ENCODE measurements at places on chromosomes 7 and 10.

DNA sequence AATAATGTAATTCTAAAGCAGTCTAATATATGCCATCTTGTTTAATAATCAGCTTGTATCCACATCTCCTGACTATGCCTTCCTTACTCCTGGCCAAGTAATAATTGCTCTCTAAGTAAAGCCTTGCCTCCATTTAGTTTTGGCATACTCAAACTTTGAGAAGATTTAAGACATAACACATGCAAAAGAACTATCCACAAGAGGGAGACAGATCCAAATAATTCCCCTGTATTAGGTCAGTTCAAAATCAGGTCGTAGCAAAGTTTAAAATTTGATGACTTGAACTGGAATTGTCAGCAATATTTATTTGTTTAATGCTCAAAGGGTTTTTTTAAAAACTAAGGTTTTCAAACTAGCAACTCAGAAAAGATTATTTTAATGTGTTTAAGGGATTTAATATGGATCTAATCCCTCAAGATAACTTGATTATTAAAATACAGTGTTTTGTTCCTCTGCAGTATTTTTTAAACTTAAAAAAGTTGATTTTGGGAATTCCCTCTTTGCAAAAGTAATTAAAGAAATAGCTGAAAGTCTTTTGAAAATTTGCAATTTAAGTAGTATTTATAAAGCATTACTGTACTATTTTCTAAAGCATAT is 95.3 kb downstream of the HDAC9 start:
- no peak for DNase-seq

DNA sequence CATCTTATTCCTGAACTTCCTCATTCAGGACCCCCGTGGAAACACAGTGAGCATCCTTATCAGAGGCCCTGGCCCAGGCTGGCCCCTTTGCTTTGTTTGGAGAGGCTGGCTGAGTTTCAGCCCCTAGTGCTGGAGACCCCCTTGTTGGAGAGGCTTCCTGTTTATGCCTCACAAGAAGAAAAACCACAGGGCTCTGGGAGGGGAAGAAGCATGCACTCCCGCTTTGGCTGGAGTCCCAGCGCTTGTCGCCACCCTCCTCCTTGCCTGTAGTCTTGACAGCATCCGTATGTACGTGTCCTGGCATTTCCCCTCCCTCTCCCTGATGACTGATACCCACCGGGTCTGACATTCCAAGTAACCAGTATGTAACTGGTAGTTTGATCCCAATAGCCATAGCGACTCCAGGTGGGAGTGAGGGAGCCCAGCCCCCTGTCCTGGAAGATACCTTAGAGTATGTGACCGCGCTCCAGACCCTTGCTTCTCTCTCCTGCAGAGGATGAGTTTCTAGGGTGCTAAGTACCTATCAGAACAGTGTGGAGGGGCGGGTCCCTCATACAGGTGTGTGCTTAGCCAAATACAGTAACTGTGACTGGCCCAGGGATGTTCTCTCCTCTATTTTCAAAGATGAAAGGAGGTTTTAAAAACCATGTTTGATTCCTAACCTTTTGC is 6.9 kb upstream of the ATP6V0E2 start:
- DNase-seq, result no peak

DNA sequence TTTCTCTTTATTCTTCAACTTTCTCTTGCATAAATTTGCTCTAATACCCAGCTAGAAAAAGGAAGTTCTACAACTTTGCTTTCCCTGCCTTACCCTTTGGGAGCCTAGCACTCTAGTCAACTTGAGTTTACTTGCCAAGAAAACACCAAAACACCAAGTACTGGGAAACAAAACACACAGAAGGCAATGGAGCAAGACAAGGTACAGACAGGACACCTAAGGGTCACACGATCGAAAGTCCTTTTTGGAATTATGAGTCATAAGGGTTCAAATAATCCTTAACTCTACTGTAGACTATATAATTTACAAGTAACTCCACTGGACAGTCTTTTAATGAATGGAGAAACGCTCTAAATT is 42.6 kb upstream of the ANAPC16 start:
- DNase-seq, result no peak

DNA sequence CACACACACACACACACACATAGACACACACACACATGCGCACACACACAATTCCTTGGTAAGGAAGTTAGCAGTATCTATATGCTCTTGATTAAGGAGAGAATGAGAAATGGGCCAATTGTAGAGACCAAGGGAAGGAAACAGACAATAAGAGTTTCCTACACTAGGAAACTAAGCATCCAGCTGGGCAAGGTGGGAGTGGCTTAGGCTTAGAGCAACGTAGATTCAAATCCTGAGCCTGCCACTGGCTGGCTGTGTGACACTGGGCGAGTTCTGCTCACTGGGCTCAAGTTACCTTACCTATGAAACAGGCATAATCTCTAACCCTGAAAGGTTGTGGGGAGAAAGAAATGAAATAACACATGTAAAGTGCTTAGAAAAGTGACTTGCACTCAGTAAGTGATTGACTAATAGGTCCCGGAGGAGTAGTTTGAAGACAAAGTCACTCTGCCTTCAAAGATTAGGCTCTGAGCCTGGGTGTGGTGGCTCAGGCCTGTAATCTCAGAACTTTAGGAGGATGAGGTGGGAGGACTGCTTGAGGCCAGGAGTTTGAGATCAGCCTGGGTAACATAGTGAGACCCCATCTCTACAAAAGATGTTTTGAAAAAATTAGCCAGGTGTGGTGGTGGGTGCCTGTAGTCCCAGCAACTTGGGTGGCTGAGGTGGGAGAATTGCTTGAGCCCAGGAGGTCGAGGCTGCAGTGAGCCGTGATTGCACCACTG is 701.4 kb downstream of the PARD3 start:
- no peak for DNase-seq

DNA sequence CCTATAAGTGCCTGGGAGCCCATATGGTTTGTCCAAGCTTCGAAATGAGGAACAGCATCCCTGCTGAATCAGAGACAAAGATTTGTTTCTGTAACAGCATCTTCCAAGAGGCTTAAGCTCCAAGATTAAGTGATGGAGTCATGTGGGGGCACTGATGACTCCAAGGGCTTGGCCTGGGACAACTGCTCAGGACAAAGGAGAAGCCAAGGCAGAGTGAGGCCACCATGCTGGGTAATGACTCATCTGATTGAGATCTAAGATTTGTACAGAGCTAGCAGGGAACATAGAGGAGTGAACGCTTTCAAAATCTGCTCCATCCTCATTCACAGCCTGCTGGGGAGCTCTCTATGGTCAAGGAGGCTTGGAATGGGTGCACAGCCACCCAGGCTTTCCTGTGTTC is 49.3 kb downstream of the C10orf120 start:
- no peak for DNase-seq

DNA sequence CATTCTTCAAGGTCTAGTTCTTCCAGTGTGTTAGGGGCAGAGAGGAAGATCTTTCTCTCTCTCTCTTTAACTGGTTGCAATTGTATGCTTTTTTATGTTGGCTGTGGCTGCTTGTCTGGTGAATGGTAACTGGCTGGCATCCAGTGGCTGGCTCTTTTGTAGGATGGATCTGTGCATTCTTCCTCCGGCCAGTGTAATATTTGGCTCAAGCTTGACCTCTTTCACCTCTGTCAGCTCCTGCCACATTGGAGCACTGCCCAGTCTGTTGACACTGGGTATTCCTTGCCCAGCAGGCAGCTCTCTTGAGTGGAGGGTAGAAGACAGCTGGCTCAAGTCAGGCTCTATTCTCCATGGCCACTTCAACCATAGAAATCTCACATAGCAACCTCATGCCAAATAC is 528.3 kb downstream of the PHTF2 start:
- DNase-seq, result no peak

DNA sequence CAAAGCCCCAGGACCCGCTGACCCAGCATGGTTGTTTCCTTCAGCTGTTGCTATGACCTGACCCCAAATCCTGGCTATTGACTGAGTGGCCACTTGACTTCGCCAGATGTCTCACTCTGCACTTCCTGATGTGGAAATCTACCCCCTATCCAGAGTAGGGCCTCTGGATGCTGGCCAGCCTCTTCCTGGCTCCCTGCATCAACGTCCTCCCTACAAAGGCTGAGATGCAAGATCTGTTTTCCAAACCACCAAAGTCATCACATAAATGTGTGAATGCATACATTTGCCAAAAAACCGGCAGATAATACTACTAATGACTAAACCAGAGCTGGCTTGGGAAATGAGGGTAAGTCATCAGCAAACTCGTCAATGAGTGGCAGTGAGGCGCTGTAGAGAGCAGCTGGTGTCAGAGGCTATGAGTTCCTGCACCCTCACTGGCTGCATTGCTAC is 70.4 kb downstream of the PYROXD2 start:
- DNase-seq, result no peak

GRCh38 chr10:89503652-89504370 is 31.6 kb downstream of the SLC16A12 start:
- DNase-seq, result no peak

DNA sequence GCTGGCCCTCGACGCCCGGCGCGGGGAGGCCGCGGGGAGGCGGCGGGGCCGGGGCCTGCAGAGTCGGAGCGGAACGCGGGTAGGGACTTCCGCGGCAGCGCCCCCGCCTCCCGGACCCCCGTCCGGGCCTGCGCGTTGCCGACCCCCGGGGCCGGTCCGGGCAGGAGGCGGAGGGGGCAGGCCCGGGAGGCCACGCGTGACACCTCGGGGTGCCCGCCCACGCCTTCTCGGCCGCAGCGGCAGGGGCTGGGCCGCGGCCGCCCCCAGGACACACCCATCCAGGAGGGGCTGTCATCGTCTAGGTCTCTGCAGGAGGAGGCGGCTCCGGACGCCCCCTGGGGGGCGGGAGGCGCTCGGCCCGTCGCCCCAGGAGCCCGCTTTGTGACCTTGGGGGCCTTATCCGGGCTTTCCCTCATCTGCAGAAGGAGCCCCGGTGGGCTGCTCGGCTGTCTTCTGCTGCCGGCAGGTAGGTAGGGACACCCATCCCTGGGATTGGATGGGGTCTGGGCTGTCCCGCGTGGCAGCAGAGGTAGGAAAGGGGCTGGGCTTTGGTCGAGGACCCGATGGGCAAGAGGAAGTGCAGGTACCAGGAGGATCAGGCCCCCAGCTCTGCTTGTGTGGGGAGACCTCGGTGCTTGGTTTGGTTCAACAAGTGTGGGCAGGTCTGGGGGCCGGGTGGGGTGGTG is 569 bp downstream of the ZNF316 start:
- DNase-seq, result peak; percentile 33

DNA sequence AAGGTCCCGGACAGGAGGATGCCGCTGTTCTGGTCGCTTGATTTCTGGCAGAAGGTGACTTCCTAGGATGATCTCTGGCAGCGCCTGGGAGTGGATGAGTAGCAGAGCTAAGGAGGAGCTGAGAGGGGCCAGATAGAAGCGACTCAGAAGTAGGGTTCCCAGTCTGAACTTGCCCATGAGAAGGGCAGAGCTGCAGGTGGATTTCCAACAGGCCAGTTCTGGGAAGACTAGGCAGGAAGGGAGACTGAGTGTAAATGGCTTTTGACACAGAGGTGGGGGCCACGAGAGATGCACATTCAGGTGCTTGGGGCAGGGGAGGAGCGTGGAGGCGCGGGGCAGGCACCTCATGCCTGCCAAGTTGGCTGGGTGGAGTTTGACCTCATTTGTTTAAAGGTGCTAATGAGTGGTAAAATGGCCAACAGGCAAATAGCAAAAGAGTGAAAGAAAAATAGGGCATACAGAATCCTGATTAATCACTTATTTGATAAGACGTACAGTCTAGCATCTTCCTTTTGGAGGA is 58.8 kb downstream of the SHH start:
- no peak for DNase-seq

GRCh38 chr10:32105782-32106382 is 49.7 kb upstream of the KIF5B start:
- DNase-seq, result no peak

DNA sequence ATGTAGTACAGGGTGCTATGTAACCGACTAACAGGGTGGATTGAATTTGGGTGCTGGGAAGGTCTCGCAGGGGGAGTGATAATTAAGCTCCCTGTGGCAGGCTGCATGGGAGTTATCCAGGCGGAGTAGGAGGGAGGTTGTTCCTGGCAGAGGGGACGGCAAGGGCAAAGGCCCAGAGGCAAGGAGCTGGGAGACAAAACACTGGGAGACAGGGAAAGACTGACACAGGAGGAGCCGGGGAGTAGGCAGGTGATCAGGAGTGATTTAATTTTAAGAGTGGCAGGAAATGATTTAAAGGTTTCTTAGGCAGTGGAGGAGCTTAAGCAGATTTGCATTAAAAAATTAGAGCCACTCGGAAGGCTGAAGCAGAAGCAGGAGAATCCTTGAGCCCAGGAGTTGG is 40.7 kb upstream of the LEP start:
- no peak for DNase-seq

DNA sequence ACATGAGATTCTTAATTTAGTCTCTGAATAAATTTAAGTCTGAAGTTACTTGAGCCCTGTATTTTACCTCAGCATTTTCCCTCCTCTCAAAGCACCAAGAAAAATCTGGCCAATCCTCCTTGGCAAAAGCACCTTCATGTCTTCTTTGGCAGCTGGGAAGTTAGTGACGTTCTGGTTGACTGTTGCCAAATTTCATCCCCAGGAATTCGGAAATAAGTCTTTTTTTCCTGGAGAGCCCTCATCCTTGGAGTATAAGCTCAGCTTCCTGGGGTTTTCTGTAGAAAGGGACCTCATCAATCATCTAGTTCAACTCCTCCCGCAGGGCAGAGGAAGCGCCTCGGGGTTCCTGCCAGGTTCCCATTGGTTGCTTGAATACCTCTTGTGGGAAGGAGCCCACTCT is 377.6 kb downstream of the PHTF2 start:
- no peak for DNase-seq

DNA sequence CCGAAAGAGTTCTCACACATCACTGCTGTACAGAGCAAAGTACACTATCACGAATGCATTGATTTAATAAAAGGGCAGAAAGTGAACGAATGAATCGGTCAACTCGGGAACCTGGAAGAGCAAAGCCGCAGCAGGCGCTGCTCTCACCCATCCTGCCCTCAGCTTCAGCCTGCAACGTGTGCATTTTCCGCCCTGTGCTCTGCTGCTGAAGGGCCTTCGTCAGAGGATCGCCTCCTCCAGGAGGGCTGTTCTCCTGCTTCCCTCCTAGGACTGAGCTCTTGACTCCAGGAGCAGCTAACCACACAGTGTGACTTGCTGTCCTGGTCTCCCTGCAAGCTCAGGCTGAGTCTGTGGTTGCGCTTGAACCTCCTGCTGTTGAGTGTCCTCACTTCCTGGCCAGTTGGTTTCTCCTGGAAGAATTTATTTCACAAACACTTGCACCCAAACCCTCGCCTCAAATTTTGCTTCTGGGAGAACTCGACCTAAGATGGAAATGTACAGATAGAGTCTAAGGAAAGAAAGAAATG is 473.0 kb upstream of the KLF6 start:
- no peak for DNase-seq

- no peak for DNase-seq
These were observed 744.2 kb downstream of the GRID1 start for GRCh38 chr10:85622425-85622824.

Measured in stimulated activated CD4-positive, alpha-beta T cell treated with anti-CD3 and anti-CD28 coated beads, Interleukin-1b, Interleukin-23, amount 100 ng/mL, for 1 hour (primary cell).